ENCODE measurements at places on chromosomes 7 and 10.

- DNase-seq: peak; percentile 24
Observed at GRCh38 chr7:158885624-158886023, 29.3 kb downstream of the DYNC2I1 start.

DNA sequence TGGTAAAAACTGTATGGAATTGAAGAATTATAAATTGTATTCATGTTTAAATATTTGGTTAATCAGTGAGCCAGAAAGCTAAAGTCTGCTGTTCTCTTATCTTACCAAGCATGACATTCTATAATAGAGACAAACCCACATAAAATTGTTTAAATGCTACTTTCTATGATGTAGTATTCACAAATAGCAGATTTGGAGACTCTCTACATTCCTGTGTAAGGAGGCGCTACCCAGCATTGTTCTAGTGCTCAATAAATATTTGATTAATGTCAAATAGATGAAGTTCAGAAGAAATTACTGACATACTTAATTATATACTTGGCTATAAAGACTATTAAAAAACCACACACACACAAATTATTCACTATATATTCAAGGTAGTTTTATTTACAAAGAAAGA lies 49.8 kb downstream of the DOCK4 start:
- no peak for DNase-seq

DNA sequence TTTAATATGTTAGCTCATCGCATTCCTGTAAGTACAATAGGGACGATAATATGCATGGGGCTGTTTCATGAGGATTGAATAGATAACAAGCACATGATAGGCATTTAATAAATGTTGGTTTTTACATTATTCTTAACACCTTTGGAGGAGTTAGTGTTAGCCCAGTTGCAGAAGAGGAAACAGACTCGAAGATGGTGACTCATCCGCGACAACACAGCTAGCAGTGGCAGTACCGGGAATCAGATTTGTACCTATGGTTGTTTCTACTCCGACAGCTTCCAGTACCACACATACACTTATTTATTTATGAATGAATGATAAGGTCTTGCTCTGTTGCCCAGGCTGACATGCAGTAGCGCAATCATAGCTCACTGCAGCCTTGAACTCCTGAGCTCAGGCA lies 2.9 kb downstream of the LRMDA start:
- DNase-seq: no peak

DNA sequence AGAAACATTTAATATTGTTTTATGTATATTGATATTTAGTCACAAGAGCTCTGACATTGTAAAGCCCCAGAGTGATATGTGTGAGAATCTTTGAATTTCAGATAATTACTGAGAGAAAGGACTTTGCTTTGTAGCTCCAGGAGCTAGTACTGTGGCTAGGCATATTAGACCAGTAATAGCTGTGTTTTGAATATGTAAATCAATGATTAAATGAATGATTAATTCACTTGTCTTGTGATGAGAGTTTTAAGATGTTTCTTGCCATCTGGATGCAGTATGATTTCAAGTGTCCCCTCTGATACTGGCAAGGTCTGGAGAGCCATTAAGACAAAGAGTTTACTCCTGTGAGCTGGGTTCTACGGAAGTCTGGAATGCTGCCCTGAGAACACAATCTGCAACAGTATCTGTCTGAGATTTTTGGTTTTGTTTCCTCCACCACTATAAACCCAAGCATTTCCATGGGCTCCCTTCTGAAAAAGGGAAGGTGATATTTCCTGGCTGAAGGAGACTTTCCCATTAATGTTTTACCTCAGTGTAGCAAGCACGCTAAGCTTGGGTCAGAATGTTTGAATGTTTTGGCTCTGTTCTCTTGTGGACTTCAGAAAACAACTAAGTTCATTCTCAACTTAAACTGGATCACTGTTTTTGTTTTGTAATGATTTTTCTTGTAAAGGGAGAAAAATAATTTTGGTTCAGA lies 61.3 kb upstream of the BICC1 start:
- no peak for DNase-seq

GRCh38 chr10:79443338-79444198 lies 1.9 kb downstream of the ZCCHC24 start:
- DNase-seq: no peak

DNA sequence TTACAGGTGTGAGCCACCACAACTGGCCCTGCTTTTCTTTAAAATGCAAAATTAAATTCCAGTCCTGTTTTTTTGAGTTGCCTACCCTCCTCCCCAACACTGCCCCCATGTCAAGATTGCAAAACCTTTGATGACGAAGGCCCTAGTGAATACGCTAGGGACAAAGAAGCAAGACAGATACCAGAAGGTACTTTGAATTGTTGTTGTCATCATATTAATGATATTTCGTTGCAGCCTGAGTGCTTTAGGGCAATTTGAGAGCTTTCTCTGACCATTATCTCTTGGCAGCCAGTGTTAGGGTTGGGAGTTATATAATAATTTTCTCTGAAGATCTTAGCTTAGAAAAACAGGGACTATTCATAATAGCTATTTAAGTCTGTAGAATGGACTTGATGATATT lies 7.1 kb downstream of the CCSER2 start:
- DNase-seq: no peak

- DNase-seq: no peak
Observed at GRCh38 chr10:48547061-48547895, 57.6 kb downstream of the ARHGAP22 start.

DNA sequence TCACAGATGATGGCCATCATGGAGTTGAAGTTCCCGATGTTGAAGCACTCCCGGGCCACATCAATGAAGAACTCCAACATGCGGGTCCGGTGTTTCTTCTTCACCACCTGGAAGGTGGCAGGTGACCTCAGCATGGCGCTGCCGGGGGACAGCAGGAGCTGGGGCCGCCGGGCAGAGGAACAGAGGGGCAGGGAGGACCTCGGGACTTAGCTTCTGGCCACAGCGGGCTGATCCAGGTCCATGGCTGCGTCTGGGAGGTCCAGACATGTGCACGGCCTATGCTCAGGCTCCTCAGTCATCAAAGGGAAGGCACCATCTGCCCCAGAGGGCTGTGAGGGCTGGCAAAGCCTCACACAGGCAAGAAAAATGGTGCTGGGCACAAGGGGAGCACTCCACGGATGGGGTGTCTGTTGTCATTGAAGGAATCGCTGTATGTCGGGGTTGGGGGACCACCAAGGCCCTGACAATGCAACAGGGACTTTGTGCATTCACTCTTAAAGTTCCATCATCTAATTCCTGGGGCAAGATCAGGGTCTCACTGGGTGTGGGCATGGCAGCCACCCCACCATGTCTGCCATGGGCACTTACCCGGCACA lies 60.9 kb downstream of the CSGALNACT2 start:
- DNase-seq: no peak

DNA sequence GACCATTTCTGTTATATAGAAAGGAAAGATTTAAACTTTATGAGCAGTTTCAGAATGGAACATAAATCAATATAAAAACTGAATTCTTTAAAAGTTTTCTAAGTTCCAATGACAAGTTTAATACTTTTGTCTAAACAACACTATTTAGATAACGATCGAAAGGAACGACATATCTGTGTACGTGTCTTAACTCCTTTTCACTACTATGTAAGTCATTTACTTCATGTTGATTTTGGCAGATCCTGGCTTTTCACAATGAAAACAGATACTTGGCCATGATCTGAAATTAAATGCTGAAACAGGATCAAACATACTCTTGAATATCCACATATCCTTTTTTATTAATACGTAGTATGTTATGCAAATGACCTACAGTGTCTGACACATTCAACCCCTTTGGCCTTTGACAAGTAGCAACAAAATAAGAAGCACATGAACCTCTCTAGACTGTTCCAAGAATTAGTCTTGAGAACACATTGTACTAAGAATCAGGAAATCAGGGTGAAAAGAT lies 41.9 kb downstream of the RNLS start:
- no peak for DNase-seq

GRCh38 chr10:77843264-77843663 lies 83.3 kb downstream of the DLG5 start:
- DNase-seq: no peak

GRCh38 chr10:84348447-84348846 lies 20.1 kb downstream of the CCSER2 start:
- no peak for DNase-seq

GRCh38 chr7:922334-923107 lies 32.0 kb downstream of the ADAP1 start:
- no peak for DNase-seq

DNA sequence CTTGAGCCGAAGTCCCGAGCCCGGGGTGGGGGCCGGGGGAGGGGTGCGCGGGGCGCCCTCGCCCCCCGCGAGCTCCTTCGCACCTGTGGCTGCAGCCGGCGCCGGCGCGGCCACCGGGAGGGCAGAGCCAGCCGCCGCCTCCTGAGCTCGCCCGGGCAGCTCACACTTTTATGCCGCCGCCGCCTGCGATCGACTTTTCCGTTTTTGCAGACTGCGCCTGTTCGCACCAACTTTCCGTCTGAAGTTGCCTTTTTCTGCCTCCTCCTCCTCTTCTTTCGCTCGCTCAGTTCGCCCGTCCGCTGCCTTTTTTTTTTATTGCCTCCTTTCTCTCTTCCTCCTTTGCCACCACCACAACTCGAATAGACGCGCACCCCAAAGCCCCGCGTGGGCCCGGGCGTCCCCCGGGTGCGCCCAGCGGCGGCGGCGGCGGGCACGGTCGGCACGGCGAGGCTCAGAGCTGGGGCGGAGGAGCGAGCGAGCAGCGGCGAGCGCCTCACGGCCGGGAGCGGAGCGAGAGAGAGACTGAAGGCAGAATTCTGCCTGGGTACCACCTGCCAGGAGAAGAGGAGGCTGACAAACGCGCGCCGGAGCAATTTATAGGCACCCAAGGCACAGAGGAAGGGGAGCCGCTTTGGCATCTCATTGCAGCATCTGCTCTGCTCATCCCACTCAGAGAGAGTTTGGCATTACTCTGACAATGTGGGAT lies at the start of gene C1QL3:
Gene C1QL3 (minus strand): TSS at position 569 of the 706 bp plus-strand sequence. CDS start 814 bp downstream, outside the sequence.
- peak; percentile 61 for DNase-seq

GRCh38 chr7:70178787-70179186 lies 580.5 kb downstream of the AUTS2 start:
- no peak for DNase-seq

- DNase-seq: no peak
Observed at GRCh38 chr7:158107806-158108205, 479.8 kb downstream of the PTPRN2 start.

- no peak for DNase-seq
Observed at GRCh38 chr7:157490465-157490912, 153.7 kb downstream of the DNAJB6 start.

Measured in NCI-H2081 (cell line).